ENCODE measurements at places on chromosomes 13 and 19.

GRCh38 chr13:95457294-95457693 is 95.2 kb upstream of the CLDN10 start:
- no peak for DNase-seq

GRCh38 chr19:38869160-38869835 is 8.8 kb downstream of the RINL start:
- DNase-seq = no peak

- no peak for DNase-seq
Observed at GRCh38 chr19:58562122-58563033, 4.0 kb upstream of the UBE2M start.

- no peak for DNase-seq
Observed at GRCh38 chr19:34759218-34759917, 13.6 kb downstream of the ZNF599 start.

DNA sequence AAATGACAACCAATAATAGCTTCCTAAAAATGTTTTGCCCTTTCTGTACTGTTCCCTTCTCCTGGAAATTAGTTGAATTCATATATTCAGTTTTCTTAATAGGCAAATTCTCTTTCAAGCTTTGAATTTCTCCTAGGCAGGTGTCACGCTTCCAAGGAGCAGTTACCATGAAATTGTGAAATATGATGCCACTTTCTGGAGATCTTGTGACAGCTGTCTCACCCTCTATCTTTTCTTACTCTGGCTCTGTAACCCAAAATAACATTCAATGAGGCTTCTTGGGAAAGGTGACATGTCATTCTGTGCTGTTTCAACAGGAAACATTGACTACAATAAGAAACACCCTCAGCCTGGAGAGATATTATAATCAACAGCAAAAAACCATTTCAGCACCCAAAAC is 80.3 kb upstream of the MRI1 start:
- DNase-seq = no peak

- DNase-seq = no peak
Observed at GRCh38 chr19:29678484-29679106, 13.3 kb downstream of the PLEKHF1 start.

- DNase-seq = no peak
Observed at GRCh38 chr13:92843549-92843948, 383.1 kb upstream of the GPC6 start.

DNA sequence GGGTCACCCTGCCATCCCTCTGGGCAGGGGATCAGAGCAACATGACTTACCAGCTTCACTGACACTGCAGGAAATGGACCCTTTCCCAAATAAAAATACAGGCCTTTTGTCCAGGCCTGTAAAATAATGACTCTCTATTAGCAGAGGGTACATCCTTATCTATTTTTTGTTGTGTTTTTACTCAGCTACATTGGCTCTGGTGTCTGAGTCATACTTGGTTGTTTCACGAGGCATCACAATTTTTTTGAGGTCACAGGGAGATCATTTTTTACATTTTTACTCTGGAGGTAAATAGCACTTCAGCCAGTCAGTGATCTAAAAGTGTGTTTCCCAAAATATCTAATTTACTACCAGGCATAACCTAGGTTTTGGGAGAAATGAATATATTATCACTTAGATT is 6.9 kb upstream of the HTR2A start:
- DNase-seq = no peak

DNA sequence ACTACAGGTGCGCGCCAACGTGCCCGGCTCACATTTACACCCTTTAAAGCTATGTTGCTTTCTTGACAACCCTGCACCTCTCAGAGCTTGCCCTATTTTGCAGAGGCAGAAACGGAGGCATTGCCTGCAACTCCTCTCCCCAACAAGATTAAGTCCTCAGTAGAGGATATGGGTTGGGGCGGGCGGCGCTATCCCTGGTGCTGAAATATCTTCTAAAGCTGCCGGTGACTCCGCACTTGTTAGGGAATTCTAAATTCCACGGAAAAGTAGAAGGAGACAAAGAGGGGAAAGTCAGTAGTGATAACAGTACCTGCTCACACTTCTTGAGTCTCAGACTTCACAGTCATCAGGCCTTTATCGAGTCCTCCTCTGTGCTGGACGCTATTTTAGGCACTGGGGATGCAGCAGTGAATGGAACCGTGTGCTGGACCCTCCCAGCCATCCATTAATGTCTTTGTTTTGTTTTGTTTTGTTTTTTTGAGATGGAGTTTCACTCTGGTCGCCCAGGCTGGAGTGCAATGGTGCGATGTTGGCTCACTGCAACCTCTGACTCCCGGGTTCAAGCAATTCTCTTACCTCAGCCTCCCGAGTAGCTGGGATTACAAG is 18.0 kb downstream of the SLC5A5 start:
- DNase-seq = no peak

DNA sequence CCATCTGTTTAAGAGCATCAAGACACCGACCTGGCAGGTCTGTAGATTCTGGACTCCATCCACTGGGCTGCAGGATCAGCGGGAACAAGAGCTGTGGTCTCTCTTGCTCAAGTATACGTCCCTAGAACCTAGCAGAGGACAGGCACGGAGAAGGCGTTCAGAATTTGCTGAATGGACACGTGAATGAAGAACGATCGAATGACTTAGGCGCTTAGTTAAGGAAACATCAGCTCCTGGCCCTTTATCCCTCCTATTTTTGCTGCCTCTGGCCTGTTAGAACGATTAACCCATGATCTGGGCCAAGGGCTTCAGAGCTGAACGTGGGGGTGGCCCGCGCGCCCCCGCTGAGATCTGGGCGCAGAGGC is 953 bp downstream of the DZIP1 start:
- no peak for DNase-seq

DNA sequence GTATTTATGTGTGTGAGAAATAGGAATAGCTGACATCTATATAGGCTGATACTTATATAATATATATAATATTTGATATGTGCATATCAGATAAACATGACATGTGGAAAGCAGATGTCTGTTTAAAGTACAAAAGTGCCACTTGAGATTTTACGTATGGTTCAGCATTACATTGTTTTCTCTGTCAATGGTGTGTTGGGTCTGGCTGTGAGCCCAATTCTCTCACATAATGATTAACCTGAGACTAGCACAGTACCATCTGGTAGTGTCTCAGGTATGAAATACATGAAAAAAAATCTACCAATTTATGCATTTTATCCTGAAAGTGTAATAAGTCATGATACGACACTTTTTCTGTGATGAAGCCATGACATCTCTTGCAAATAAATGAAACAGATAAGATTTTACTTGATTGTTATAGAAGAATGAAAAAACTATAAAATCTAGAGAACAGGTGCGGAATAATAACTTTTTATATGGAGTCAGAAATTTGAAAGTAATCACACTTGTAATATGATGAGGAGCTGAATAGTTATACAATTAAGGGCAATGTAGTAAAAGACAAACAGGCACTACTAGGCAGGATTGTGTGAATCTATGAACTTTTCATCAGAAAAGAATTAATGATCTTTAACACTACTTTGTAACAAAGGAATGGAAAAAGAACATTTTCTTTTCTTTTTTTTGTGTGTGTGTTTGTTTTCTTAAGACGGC is 1405.0 kb downstream of the OLFM4 start:
- no peak for DNase-seq

GRCh38 chr19:51901860-51902259 is 3.0 kb downstream of the ZNF649 start:
- no peak for DNase-seq

GRCh38 chr13:48009284-48009683 is 8.2 kb upstream of the SUCLA2 start:
- DNase-seq = peak; percentile 52

DNA sequence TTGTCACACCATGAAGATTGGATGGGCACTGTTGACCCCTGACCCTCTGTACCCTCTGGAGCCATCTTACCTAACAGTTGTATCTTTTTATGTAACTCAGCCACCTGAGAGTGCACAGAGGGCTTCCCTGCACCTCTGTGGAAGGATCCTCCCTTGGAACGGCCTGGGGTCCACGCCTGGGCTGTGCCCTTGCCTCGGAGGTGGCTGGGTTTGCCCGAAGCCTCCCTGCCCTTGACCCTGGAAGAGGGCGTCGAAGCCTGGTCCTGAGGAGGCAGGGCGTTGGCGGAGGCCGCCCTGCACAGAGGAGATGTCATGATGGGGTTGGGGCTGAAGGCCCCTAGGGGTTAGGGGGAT is 241 bp downstream of the ODAD3 start:
- no peak for DNase-seq

DNA sequence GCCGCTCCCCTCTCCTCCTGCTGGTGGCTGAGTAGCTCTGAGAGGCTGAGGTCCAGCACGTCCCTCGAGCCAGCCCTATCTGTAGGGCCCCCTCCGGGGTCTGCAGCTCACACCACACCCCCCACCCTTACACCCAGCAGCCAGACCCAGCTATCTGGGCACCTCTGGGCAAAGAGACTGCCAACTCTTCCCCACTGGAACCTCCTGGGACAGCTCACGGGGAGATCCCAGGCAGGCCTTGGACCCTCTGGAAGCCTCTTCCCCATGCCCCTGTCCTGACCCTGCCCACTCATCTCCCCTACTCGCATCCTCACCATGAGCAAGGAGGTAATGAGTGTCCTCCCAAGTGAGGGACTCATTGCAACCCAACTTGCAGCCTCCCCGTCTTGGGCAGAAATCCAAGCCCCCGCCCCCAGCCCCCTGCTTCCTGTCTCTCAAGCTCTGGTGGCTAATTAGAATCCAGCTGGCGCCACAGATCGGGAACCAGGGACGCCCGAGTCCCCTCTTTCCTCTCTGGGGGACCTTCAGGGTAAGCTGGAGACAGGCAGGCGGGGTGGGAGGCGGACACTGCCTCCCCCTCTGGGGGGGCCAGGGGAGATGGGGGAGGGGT is 22.1 kb downstream of the ADGRL1 start:
- DNase-seq = no peak

DNA sequence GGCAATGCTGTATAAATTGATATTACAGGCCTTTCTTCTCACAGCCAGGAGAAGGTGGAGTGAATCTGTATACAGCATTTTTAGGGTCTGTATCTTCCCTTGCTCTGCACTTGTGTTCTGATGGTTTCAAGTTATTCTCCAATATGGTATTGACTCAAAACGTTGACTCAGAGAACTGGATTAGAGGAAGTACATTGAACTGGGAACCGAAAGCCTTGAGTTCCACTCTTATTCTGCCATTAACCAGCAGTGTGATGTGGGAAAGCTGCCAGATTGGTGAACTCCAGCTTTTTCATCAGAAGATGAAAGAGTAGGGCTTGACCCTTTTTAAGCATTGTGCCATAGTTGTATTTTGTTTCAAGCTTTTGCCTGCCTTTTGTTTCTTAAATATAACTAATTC is 167.7 kb downstream of the SPRY2 start:
- no peak for DNase-seq
